ENCODE measurements at places on chromosomes 3 and 15.

- H3K4me1 ChIP-seq: peaks cover 7% of the 10 kb centered on the region
- H3K36me3 ChIP-seq: no peaks in the 10 kb centered on the region
- no peaks in the 10 kb centered on the region for H3K27me3 ChIP-seq
- no peak for DNase-seq
- peak overlapping the region; percentile 68 for H3K4me3 ChIP-seq
- H3K27ac ChIP-seq: no peak overlapping the region
Observed at GRCh38 chr3:20185331-20185678, 701 bp downstream of the SGO1 start.

GRCh38 chr3:65871305-65872141 is 167.2 kb downstream of the MAGI1 start:
- no peaks in the 10 kb centered on the region for H3K36me3 ChIP-seq
- peaks cover 9% of the 10 kb centered on the region for H3K4me1 ChIP-seq

DNA sequence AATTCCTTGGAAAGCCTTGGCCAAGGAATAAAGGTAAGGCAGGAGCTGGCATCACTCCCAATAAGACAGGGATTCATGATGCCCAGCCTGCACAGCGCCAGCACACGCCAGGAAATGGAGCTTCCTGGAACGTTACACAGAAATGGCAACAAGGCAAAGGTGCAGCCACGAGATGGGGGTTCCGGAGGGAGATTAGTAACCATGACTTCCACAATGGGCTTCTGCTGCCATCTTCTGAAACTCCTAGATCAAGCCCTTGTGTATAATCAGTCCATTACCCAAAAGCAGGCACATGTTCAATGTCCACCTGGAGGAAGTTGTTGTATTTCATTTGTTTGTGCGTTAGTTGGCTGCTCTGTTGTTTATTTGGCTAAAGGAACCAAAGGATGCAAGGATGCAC is 131.2 kb upstream of the TRIM42 start:
- no peaks in the 10 kb centered on the region for H3K27me3 ChIP-seq
- no peak overlapping the region for H3K27ac ChIP-seq
- H3K4me3 ChIP-seq: no peak overlapping the region
- no peaks in the 10 kb centered on the region for H3K36me3 ChIP-seq
- DNase-seq: no peak
- peaks cover 6% of the 10 kb centered on the region for H3K4me1 ChIP-seq

DNA sequence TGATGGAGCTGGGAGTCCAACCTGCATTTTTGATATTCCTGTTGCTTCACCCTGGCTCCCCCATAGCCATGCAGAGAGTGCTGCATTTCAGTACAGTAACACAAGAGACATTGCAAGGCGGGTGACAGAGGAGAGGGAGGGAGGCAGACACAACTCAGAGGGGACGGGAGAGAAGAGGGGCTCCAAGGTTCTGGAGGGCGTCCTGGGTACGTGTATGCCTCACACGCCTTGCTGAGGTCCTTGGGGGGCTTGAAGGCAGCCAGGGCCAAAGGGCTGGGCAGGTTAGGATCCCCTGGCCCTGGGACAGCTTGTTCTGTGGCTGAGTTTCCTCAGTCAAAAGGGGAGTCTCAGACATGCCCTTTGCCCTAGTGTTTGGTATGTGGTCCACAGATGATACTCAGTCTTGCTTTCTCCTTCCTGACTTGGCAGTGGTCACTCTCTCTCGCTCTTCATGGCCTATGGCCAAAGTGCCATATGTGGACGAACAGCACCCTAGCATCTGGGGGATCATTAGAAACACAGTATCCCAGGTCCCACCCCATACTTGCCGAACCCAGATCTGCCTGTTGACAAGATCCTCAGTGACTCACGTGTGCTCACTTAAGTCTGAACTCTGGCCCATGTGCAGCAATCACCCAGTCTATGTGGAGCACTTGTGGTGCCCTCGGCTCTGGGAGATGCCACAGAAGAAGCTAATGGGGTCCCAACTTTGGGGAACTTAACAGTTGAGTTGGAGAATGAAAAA is 52.9 kb downstream of the FGD5 start:
- H3K36me3 ChIP-seq: no peaks in the 10 kb centered on the region
- no peaks in the 10 kb centered on the region for H3K4me1 ChIP-seq

GRCh38 chr15:52417521-52417920 is 111.2 kb downstream of the MYO5A start:
- H3K4me3 ChIP-seq: no peak overlapping the region
- H3K27ac ChIP-seq: no peak overlapping the region
- H3K4me1 ChIP-seq: no peaks in the 10 kb centered on the region

- no peak overlapping the region for H3K4me3 ChIP-seq
- H3K4me1 ChIP-seq: peaks cover 6% of the 10 kb centered on the region
- H3K36me3 ChIP-seq: no peaks in the 10 kb centered on the region
- no peaks in the 10 kb centered on the region for H3K27me3 ChIP-seq
Observed at GRCh38 chr15:51726302-51727073, 11.0 kb downstream of the LYSMD2 start.

GRCh38 chr3:52481819-52482521 is 13.2 kb upstream of the STAB1 start:
- no peak overlapping the region for H3K4me3 ChIP-seq
- H3K27me3 ChIP-seq: no peaks in the 10 kb centered on the region
- H3K36me3 ChIP-seq: no peaks in the 10 kb centered on the region

Measured in testis (tissue), 5 donors.